Thyroid gland (tissue), 4 donors: ENCODE measurements at places on chromosomes 16 and 17.

DNA sequence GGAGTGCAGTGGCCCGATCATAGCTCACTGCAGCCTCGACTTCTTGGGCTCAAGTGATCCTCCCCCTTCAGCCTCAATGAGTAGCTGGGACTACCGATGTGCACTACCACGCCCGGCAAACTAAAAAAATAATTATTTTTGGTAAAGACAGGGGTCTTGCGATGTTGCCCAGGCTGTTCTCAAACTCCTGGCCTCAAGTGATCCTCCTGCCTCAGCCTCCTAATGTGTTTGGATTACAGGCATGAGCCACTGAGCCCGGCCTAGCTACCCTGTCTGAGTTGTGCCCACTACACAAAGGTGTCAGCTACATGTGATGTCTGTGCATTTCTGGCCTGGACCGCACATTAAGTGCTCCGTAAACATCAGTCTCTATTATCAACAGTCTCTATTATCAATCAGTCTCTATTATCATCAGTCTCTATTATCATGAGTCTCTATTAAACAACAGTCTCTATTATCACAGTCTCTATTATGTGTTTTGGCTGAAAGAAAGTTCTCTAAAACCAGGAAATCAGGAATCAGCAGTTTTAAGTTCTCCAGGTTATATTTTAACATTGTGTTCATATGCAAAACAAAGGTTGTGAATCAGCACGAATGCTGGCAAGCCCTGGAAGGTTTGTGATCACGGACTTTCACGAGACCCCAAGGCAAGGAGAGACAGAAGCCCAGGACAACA is 721 bp upstream of the WWOX start:
- no peak for DNase-seq

DNA sequence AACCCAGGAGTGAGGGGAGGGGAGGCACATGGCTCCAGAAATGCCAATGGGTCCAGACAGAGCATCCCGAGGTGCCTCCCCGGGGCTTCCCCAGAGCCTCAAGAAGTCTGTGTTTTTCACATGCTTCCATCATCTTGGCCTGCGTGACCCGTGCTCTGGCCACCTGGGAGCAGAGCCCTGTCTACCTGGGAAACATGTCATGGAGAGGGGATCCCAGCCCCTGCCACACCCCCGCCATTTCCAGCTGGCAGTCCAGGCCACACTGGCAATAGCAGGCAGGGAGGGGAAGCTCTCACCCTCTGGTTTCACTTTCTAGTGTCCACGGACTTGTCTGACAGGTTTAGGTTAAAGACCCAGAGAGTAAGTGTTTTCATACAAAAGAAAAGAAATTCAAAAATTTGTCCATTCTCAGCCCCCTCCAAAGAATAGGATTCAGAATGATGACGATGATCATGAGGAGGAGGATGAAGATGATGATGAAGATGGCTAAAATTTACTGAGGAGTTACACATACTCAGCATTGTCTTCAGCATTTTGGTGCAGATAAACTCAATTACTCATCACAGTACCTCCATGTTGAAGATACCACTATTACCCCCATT is 9.0 kb downstream of the SMIM5 start:
- peak; percentile 82 for DNase-seq

DNA sequence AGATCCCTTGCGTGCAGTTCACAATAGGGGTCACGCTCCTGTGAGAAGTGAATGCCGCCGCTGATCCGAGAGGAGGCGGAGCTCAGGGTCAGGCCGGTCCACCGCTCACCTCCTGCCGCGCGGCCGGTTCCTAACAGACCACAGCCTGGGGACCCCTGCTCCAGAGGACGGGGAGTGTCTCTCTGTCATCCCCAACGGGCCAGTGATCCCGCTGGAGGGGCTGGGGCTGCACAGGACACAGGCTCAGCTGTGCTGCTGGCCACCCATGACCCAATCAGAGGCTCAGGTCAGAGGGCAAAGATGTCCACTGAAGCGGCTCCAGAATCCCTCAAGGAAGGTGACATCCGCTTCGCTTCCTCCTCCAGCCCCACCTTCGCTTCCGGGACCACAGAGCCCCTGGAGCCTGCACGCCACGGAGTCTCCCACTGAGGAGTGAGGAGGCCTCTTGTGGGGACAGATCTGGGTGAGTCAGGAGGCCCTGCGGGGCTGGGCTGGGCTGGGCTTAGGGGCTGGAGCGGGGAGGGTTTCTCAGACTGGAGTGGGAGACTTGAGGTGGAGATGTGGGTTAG is 115.4 kb downstream of the METRNL start:
- peak; percentile 2 for DNase-seq

GRCh38 chr16:22165508-22166285 is 3.4 kb downstream of the SDR42E2 start:
- DNase-seq: no peak

- DNase-seq: no peak
These were observed 13.7 kb downstream of the DYNLL2 start for GRCh38 chr17:58096892-58097291.

- DNase-seq: no peak
These were observed 28.2 kb upstream of the DNAI2 start for GRCh38 chr17:74245871-74246270.

DNA sequence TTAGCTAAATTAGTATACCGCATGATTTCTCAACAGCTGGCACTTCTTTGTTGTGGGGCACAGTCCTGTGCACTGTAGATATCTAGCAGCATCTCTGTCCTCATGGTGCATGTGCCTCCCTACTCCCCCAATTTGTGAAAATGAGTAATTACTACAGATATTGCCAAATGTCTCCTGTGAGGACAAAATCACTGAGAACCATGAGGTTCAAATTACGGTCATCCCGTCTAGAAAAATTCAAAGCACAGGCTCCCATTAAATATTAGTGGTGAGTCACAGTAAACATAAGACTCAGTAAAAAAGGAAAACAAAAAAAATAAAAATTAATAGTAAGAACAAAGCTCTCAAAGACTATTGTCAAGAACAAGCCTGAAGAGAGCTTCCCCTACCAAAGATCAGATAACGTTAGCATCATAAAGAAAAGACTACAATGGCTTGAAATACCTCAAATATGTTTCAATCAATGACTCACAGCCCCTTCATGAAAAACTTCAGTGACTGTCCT is 57.8 kb downstream of the STH start:
- DNase-seq: no peak

GRCh38 chr16:57084257-57084770 is 8.1 kb upstream of the CPNE2 start:
- peak; percentile 63 for DNase-seq

DNA sequence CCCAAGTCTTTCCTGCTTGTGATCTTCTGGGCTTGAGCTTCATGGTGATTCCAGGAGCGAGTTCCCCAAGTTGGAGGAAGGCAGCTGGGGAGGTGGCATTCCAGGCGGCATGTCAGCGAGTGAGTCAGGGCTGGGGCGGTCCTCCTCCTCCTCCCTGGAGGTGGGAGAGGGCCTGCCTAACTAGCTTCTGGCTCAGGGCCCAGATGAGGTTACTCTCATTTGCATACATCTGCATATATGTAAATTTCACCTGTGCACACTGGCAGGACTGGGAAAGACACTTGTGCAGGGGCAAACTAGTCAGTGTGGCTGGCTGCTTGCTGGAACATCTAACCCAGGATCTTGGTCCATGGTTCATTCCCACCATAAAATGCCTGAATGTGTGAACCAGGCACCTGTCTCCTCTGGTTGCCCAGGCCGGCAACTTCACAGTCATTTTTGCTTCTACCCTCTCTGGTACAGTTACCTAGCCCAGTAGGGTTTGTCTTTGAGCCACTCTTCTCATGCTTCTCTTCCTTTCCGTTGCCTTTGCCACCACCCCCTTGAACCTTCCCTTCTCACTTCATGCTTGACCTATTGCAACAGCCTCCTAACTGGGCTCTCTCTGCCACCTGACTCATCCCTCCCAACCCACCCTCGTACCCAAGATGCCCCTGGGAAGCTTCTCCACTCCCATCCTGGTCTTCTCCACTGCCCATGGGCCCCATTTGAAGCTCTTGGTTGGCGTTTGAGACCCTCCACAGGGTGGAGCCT is 9.6 kb upstream of the DLX4 start:
- no peak for DNase-seq

DNA sequence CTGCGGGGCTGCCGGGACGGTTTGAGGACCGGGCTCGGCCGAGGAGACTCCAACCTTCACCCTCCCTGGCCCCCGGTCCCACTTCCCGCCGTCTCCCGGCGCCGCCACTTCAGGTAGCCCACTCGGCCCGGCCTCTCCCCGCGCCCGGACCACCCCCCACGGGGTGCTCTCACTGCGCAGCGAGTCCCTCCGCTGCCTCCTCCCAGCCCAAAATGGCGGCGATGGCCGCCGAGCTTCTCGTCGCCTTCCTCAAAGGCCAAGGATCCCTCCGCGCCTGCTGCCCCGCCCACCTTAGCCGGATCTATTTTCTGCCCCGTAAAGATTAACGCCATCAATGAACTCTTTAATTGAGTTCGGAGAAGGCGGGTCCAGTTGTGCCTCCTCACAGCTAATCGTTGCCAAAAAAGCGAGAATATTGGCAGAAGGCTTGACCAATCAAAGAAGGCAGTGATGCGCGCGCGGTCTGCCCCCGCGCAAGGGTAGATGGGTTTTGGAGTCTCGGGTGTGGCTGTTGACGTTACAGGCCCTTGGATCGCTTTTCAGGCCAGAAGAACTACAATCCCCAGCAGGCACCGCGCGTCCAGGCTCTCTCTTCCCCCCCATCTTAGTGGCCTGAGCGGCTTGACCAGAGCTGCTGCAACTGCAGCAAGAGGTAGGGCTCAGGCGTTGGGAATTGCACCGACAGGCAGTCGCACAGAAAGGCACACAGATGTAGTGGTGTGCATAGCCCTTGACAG is at the start of gene HEXIM2:
TSS of gene HEXIM2 (plus strand) at position 588 of the 737 bp plus-strand sequence. CDS start 919 bp downstream, outside the sequence.
- peak; percentile 99 for DNase-seq

- no peak for DNase-seq
These were observed 96.9 kb upstream of the ADAMTS18 start for GRCh38 chr16:77531752-77532151.

DNA sequence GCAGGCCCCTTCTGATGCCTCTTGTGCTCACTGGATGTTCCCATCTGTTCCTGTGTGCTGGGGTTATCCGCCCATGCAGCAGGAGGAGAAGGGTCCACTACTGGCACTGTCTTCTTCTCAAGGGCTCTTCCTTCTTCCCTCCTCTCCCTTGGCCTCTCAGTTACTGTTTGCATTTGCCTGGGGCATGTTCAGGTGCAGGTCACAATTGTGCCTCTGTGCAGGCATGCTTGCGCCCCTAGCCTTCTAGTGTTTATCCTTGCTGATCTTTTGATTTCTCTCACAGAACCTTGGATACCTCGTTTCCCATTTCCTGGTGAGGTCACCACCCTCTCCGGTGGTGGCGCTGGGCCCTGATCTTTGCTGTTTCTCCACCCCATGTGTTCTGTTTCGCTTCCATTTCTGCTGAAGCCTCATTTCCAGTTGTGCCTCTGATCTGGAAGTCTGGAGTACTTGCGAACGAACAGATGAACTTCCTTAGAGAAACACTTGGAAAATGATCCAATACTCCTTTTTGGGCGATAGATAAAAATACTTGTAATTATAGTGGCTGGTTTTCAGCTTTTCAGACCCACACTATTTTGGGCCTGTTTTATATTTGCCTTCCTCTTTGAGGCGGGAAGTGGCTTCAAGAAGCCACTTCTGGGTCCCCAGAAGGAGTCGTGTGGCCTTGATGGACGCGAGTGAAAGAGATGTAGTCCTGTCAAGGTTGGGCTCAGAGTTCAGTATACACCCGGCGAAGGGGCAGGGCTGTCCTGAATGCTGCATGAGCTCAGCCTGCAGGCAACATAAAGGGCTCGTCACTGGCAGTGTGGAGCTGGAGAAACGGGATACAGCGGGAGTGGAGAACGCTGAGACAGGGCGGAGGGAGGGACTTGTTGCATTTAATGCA is 312.9 kb downstream of the SNX29 start:
- no peak for DNase-seq

DNA sequence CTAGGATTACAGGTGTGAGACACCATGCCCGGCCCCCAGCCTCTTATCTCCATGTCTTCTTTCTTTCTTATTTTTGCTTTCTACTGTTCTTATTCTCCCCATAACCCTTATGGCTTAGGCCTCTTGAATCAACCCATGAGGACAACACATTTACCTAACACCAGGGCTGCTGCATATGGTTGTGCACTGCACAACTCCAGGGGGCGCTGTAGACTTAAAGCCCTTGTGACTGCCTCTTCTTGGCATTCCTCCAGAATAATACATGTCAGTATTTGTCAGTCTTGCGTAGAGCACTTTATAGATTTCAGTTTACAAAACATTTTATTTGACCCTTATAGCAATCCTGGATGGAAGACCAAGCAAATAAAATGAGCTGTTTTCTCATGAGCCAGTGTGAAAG is 225.0 kb upstream of the SALL1 start:
- DNase-seq: no peak

DNA sequence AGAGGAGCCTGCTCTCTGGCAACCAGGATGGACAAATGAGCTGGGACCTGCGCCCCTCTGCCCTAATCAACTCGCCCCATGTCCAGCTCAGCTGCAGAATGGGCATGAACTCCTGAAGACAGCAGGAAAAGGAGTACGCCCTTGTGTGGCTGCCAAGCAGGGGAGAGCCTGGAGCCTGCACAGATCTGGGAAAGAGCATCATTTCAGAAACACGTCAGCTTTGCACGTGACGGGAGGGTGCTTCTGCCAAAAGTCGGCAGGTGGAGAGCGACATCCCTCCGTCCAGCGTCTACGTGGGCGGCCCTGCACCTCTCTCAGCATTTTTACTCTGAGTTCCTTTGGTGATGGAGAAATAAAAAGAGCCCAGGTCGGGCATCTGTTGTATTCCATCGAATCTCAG is 18.5 kb downstream of the NME3 start:
- no peak for DNase-seq

GRCh38 chr16:57479205-57479975 is 6.9 kb downstream of the DOK4 start:
- no peak for DNase-seq

- DNase-seq: no peak
These were observed 53.9 kb upstream of the MRC2 start for GRCh38 chr17:62573480-62574117.

DNA sequence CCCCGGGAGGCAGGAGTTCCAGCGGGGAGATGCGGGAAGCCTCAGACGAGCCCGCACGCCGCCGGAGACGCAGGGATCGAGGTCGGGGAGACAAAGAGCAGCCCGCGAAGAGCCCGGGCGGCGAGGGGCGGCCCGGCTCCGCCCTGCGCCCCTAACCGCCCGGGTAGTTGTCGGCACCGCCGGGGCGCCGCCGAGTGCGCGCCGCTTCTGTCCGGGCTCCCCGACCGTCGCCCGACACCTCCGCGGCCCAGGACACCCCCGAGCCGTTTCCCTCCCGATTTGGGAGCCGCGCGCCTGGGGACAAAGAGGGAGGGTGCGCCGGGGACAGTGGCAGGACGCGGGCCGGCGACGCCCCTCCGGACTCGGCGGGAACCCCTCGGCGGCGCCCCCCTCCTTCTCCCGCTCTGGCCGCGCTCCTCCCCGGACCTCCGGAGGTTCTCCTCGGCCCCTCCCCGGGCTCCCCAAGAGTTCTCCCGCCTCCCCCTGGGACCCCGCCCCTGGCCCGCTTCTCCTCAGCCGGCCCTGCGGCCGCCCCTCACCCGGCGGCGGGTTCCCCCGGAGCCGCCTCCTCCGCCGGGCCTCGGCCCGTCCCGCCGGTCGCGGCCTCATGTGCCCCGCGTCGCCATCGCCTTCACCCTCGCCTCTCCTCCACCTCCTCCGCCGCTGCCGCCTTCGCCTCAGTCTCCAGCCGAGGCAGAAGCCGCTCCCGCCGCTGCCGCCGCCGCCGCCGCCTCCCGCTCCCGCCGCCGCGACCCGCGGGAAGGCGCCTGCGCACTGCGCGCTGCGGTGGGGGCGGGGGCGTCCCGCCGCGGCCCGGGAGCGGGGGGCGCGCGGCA is at the start of gene GJC1:
TSS of gene GJC1 (minus strand) at position 765 of the 836 bp plus-strand sequence. CDS start 24,470 bp downstream, outside the sequence.
- DNase-seq: peak; percentile 7

- no peak for DNase-seq
These were observed 204.0 kb upstream of the CCL2 start for GRCh38 chr17:34051046-34051445.

GRCh38 chr16:19033761-19034160 is 33.7 kb upstream of the COQ7 start:
- DNase-seq: no peak
